Stimulated activated CD8-positive, alpha-beta memory T cell treated with anti-CD3 and anti-CD28 coated beads, Interleukin-15, amount 100 ng/mL, for 4 hours (primary cell): ENCODE measurements at places on chromosomes 7 and 10.

- DNase-seq: no peak
Measured at GRCh38 chr10:28875549-28876081, 198.3 kb downstream of the BAMBI start.

DNA sequence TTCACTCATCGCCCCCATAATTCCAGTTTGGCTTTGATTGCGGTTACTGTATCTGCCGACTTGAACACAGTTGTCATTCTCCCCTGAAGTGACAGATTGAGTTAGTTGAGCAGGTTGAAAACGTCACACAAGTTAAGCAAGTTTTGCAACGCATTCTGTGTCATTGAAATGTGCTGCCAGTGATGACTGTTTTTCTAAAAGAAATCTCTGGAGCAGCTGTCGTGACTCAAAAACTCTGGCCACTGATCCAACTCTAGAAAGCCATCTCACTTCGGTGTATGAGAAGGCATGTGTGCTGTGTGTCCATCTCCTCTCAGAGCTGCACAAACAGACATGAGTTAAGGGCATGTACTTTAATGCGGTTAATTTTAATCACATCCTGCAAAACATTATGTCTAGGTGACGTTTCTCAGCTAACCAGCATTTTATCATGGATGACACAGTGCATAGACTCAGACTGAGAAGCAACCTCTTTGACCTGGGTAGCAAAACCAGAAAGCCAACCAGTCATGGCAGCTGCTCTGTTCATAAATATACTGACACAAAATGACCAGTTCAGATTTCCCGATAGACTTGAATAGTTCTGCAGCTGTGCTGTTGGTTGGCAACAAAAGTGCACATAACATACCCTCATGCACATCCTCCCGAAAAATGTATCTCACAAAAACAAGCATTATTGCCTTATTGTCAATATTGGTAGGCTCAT is 69.3 kb downstream of the CSTF2T start:
- no peak for DNase-seq

- no peak for DNase-seq
Measured at GRCh38 chr10:64873959-64874358, 1352.8 kb downstream of the REEP3 start.

- no peak for DNase-seq
Measured at GRCh38 chr10:78528749-78529204, 495.1 kb downstream of the RPS24 start.

- DNase-seq: no peak
Measured at GRCh38 chr7:4612939-4613841, 68.9 kb upstream of the FOXK1 start.

DNA sequence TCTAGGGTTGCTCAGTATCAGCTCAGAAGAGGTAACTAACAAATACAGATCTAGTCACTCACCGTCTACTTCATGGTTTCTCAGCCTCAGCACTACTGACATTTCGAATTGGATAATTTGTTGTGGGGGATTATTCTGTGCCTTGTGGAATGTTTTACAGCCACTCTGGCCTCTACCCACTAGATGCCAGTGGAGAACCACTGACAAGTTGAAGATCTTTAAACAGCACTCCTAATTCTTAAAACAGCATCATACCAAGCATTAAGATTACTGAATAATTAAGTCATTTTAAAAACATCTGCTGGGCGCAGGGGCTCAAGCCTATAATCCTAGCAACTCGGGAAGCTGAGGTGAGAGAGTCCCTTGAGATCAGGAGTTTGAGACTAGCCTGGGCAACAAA is 82.6 kb downstream of the UPF2 start:
- DNase-seq: no peak

- no peak for DNase-seq
Measured at GRCh38 chr10:80471001-80471400, 16.9 kb downstream of the TSPAN14 start.

DNA sequence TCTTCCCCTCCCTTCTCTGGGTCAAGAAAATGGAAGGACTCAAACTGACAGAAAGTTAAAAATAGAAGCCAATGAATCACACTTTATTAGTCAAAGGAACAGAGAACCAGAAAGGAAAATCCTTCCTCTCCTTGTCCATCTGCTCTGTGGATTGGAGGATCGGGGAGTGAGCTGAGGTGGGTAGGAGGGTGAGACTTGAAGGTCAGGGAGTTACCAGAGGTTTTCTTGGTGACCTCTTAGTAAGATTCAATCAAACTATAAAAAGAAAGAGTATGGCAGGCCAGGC is 12.2 kb downstream of the TLX1 start:
- DNase-seq: no peak

DNA sequence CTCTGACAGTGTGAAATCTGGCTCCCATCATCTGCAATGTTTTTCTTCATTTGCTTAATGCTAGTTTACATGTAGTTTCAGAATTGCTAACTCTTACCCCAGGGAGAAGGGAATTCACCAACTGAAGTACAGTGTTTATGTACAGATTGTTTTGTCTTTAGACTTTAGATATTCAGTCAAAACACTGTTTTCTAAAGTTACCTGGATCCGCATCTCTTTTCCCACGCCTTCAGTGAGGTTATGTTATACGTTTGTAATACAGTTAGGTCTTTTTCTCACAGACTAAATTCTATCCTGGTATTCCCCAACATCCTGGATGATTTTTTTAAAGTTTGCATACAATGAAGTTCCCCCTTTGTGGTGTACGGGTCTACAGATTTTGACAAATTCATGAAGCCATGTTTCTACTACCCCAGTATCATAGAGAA is 3.2 kb upstream of the LYZL1 start:
- no peak for DNase-seq

DNA sequence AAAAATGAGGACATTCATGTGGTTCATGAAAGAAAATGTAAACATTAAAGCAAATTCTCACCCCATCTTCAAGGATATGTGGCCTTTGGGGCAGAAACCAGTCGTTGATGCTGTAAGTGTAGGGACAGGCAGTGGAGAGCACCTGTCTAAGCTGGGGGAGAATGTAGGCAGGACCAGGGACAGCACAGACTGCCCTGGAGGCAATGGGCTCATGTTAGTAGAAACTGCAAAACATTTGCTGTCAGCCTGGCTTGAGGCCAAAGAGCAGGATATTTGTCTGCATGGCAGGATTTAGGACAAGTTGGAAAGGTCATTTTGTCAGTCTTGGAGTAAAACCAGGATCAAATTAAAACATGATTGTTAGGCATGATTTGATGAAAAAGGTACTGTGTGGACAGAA is 211.6 kb upstream of the AGK start:
- no peak for DNase-seq

DNA sequence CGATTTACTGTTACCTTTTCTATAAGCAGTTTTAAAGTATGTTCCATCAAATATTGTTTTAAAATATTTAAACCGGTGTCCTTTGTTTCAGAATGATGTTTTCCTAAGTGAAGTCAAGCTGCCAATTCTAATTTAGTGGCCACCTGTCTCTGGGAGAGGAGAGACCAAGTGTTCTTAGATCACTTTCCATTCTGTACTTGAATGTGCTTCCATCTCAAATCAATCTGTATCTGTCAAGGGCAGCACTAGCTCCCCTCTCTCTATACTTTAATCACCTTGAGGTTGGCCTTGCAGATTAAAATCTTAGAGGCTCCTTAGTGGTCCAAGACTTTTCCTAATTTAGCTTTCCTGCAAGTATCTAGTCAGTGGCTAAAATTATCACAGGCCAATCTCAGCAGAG is 49.6 kb downstream of the LGI1 start:
- no peak for DNase-seq

DNA sequence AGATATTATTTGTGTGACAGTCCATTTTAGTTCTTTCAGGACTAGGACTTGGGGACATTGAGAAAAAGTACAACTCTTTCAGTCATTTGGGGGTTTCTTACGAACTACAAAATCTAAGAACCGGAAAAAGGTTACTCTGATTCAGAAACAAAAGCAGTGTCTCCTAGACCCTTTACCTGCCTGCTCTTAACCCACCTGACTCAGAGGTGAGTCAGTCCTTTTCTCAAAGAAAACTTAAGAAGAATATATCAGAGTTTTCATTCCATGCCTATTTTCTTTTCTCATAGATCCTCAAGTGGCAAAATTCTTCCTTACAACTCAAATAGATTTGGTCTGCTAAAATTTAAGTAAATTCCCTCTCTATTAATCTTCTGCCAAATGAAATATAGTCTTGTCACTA is 114.9 kb upstream of the PTN start:
- no peak for DNase-seq

GRCh38 chr7:55108818-55109217 is 90.0 kb downstream of the EGFR start:
- no peak for DNase-seq

DNA sequence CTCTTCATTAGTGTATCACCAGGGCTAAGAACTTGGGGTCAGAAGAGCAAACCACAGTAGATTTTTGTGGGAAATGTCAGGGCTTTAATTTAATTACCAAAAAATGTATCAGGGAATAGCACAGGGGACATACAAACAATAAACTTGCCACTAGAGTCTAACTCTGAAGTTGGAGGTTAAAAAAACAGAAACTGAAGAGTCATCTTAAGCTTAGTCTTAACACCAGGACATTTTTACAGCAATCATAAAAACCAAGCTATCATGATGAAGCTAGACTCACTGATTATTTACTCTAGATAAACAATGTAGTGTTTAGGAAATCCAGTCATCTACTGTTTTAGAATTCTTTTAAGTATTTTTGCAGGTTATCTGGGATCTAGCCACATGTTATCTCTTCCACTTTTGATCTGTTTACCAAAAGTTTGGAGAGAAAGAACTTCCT is 48.4 kb upstream of the GLI3 start:
- DNase-seq: no peak

- DNase-seq: no peak
Measured at GRCh38 chr7:110974441-110974840, 116.5 kb upstream of the LRRN3 start.
